Liver (tissue), 10 donors: ENCODE measurements at places on chromosomes 5 and 9. TPM values are rescaled to one million over a fixed set of nuclear protein-coding genes. Genes with fewer than 3 reads are reported as not detected.

The DMGDH gene
- 39.4 TPM for polyA plus RNA-seq

The TRPM6 gene
- 0.05 TPM for polyA plus RNA-seq

The DEPDC1B gene
- polyA plus RNA-seq = 0.56 TPM

The AGXT2 gene
- 50.1 TPM for polyA plus RNA-seq

The ASPN gene
- 6.6 TPM for polyA plus RNA-seq

The GRM6 gene
- not detected for polyA plus RNA-seq

DNA sequence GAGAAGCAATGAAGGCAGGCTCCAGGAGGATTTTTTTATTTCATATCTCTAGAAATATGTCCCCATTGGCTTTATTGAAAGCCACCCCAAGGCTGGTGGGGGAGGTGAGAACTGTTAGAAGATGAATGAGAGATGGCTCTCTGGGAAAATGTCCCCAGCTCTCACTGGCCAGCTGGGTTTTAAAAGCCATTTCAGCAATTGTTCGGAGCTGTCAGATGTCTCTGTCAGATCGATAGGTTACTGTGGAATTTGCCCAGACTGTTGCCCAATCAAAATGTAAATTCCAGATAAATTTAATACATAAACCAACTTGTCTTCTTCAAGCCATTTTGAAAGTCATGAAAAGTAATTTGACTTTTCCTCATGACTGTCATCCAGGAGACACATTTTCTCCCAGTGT lies 67.0 kb upstream of the BRINP1 start:
- H3K27ac ChIP-seq = no peak overlapping the region
- H3K36me3 ChIP-seq = no peaks in the 10 kb centered on the region

DNA sequence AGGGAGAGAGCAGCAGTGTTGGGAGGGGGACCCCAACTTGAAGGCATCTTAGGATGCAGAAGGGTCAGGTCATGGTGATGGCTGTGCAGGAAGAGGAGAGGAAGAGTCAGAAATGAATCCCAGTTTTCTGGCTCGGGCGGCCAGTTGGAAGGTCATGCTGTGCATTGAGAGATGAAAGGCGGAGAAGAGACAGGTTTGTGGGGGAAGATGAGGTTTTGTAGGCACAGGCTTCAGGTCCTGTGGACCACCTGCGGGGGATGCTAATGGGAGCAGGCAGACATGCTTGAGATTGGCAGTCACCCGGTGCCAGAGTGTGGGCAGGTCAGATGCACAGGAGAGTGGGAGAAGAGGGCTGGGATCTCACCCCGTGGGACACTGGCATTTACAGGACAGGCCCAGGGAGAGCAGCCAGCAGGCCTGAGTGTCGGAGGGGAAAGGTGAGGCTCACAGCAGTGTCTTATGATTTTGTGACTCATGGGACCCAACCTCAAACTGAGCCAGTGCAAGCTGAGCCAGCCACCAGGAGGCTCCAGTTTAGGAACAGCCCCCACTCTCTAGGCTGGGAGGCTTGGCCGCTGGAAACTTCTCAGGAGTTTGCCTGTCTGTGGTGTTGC lies 17.5 kb downstream of the STXBP1 start:
- DNase-seq = no peak
- no peaks in the 10 kb centered on the region for H3K27me3 ChIP-seq
- H3K27ac ChIP-seq = no peak overlapping the region
- H3K4me3 ChIP-seq = no peak overlapping the region
- no peaks in the 10 kb centered on the region for H3K4me1 ChIP-seq

- peak; percentile 55 for DNase-seq
- no peaks in the 10 kb centered on the region for H3K36me3 ChIP-seq
- no peak overlapping the region for H3K27ac ChIP-seq
- no peak overlapping the region for H3K4me3 ChIP-seq
These were observed 94.0 kb downstream of the ACTL7B start for GRCh38 chr9:108761655-108762347.

DNA sequence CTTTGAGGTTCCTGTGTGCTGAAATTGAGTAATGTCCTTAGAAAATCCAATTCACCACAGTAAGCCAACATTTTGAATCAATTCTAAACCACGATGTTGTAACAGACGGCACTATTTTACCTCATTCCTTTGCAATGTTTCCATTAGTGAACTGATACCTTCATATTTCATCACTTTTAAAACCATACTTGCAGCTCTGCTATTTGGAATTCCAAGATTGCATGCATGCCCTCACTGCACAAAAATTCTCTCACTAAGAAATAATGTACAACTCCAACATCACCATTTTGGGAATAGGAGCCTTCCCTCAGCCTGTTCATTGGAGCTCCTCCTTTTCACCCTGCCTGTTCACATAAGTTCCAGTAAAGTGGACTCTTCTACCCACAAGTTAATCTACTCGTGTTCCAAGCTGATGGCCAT lies 74.8 kb upstream of the TGFBR1 start:
- H3K4me3 ChIP-seq = no peak overlapping the region
- no peak overlapping the region for H3K27ac ChIP-seq
- no peaks in the 10 kb centered on the region for H3K36me3 ChIP-seq
- H3K4me1 ChIP-seq = no peaks in the 10 kb centered on the region
- no peak for DNase-seq

- no peaks in the 10 kb centered on the region for H3K4me1 ChIP-seq
- H3K36me3 ChIP-seq = peaks cover 41% of the 10 kb centered on the region
- H3K27me3 ChIP-seq = no peaks in the 10 kb centered on the region
- H3K27ac ChIP-seq = no peak overlapping the region
These were observed 14.3 kb downstream of the GEMIN5 start for GRCh38 chr5:154923441-154924430.

DNA sequence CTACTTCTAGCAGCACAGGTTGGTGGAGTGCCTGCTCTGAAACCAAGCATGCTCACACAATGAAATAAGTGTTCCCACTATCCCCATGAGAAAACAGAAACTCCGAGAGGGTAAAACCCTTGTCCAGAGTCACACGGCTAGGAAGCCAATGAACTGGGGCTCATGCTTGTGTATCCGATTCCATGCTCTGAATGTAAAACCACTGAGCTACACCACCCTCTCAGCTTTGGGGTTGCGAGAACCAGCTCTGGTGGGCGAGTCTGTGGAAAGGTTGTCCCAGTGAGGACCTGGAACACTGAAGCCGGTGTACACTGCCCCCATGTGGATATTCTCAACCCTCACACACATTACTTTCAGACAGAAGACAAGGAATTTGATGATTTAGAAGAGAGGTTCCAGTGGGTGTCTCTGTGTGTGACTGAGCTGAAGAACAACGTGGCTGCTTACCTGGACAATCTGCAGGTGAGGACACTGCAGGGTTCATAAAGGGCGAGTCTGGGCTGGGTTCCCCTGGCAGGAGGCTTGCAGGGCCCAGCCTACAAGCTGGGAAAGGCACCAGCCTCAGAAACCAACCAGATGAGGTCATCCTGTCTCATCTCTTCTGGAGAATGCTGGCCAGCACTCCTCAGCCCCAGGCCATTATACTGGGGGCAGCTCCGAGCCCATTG lies 37.4 kb downstream of the ARHGEF37 start:
- no peak overlapping the region for H3K4me3 ChIP-seq
- no peaks in the 10 kb centered on the region for H3K27me3 ChIP-seq
- no peaks in the 10 kb centered on the region for H3K4me1 ChIP-seq
- peak; percentile 65 for DNase-seq
- H3K36me3 ChIP-seq = no peaks in the 10 kb centered on the region

- no peaks in the 10 kb centered on the region for H3K36me3 ChIP-seq
- H3K27me3 ChIP-seq = no peaks in the 10 kb centered on the region
- no peak overlapping the region for H3K4me3 ChIP-seq
- H3K27ac ChIP-seq = peak overlapping the region; percentile 17
- no peaks in the 10 kb centered on the region for H3K4me1 ChIP-seq
These were observed 932.0 kb downstream of the TLE4 start for GRCh38 chr9:80503671-80504281.

- no peaks in the 10 kb centered on the region for H3K36me3 ChIP-seq
- H3K27me3 ChIP-seq = no peaks in the 10 kb centered on the region
- H3K27ac ChIP-seq = no peak overlapping the region
- no peaks in the 10 kb centered on the region for H3K4me1 ChIP-seq
- DNase-seq = no peak
These were observed 97.1 kb upstream of the IFNE start for GRCh38 chr9:21579247-21579671.

- no peak for DNase-seq
- no peak overlapping the region for H3K4me3 ChIP-seq
- H3K27ac ChIP-seq = no peak overlapping the region
- no peaks in the 10 kb centered on the region for H3K27me3 ChIP-seq
- no peaks in the 10 kb centered on the region for H3K36me3 ChIP-seq
These were observed 154.3 kb downstream of the HMHB1 start for GRCh38 chr5:143966280-143966679.

DNA sequence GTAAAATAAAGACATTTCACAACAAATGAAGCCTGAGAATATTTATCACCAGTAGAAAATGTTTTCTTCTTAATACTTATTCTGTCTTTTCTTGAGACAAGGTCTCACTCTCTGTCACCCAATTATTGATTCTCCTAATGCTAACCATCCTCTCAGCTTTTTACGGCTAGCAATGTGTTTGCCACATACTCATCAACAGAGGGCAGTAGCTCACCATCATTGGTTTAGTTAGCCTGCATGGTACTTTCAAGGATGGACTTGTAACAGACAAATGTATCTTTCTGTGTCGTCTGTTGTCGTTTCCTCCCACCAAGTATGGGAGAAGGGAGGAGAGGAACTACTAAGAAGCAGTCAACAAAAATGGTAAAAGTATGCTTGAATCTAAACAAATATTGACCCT lies 5.9 kb upstream of the ACO1 start:
- DNase-seq = no peak
- no peaks in the 10 kb centered on the region for H3K27me3 ChIP-seq
- H3K27ac ChIP-seq = no peak overlapping the region
- no peak overlapping the region for H3K4me3 ChIP-seq
- H3K36me3 ChIP-seq = no peaks in the 10 kb centered on the region

- H3K4me3 ChIP-seq = no peak overlapping the region
- DNase-seq = no peak
- H3K4me1 ChIP-seq = no peaks in the 10 kb centered on the region
- no peaks in the 10 kb centered on the region for H3K36me3 ChIP-seq
These were observed 46.8 kb upstream of the RNF130 start for GRCh38 chr5:180118391-180118791.

DNA sequence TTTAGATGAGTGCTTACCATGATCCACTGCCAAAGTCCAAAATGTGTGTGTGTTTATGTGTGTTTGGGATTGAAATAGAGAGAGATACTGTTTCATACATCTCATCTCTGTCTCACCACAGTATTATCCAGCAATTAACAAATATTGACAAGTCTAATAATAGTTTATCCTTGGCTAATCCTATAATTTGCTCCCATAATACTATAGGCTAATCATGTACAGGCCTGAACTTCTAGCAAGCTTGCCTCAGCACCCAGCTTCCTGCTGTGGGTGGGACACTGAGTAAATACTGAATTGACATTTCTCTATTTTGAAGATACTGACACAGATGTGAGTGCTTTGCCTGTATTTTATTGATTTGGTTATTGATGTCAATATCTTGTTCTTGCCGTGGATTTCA lies 35.3 kb upstream of the KCNV2 start:
- H3K4me3 ChIP-seq = no peak overlapping the region
- no peaks in the 10 kb centered on the region for H3K36me3 ChIP-seq
- no peaks in the 10 kb centered on the region for H3K27me3 ChIP-seq
- H3K4me1 ChIP-seq = no peaks in the 10 kb centered on the region

DNA sequence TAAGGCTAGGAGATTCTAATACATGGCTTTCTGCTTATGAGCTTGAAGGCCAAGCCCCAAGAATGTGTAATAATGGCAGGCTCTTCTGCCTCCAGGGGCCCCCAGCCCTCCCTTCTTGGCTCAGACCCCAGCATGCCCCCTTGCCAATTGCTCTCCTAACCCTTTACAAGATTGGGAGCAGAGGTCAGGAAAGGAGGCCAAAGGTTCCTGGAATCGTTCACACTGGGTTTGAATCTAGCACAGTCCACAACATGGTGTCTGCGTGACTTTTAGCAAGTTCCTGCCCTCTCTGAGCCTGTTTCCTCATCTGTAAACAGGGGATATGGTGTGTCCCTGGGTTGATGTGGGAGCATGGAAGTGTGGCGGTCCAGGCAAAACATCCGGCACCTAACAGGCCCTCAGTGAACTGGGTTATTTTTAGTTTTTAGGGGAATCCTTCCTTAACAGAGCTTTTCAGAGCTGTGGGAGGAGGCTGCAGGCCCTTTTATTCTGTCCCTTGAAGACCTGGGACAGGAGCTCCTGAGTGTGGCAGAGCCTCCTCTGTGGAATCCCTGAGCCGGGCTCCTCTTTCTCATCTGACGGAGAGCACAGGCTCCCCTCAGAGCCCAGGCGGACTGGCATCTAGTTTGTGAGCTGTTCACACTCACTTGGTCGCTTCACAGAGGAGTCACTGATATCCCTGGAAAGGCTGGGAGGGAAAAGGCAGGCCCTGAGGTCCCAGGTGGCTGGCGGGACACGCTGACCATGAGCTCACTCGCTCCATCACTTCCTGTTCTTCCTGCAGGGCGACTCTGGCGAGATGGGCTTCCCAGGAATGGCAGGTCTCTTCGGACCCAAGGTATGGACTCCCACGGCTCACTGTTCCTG lies 23.4 kb upstream of the ORM1 start:
- H3K36me3 ChIP-seq = peaks cover 29% of the 10 kb centered on the region
- peaks cover 6% of the 10 kb centered on the region for H3K4me1 ChIP-seq
- DNase-seq = no peak
- no peak overlapping the region for H3K27ac ChIP-seq
- H3K4me3 ChIP-seq = no peak overlapping the region

DNA sequence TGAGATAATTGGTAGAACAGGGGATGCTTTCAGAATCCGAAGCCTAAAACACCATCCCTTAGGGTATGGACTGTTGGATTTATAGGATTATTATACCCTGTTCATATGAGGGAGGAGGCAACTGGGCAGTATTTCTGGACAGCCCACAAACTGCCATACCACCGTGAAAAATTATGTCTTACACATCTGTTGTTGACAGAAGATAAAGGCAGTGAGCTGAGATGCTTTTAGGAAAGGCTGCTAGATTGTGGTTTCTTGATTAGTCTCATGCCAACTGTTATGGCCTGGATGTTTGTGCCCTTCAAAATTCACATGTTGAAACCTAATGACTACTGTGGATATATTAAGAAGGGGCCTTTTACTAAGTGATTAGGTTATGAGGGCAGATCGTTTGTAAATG lies 83.7 kb upstream of the DHFR start:
- H3K27ac ChIP-seq = no peak overlapping the region
- H3K4me3 ChIP-seq = no peak overlapping the region
- no peak for DNase-seq
- H3K27me3 ChIP-seq = no peaks in the 10 kb centered on the region
- peaks cover 3% of the 10 kb centered on the region for H3K36me3 ChIP-seq

DNA sequence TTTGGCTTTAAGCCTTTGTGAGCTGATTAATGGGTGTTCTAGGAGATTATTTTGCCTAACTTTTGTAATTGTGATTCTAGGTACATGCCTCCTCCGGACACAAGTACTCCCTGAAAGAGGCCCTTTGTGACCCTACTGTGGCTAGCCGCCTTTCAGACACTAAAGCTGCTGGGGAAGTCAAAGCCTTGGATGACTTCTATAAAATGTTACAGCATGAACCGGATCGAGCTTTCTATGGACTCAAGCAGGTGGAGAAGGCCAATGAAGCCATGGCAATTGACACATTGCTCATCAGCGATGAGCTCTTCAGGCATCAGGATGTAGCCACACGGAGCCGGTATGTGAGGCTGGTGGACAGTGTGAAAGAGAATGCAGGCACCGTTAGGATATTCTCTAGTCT lies 13.6 kb downstream of the ITGA1 start:
- no peaks in the 10 kb centered on the region for H3K36me3 ChIP-seq
- H3K27ac ChIP-seq = peak overlapping the region; percentile 75
- no peaks in the 10 kb centered on the region for H3K27me3 ChIP-seq
- DNase-seq = no peak
- H3K4me1 ChIP-seq = peaks cover 51% of the 10 kb centered on the region
- peak overlapping the region; percentile 66 for H3K4me3 ChIP-seq

- no peak overlapping the region for H3K27ac ChIP-seq
- H3K4me1 ChIP-seq = no peaks in the 10 kb centered on the region
- no peaks in the 10 kb centered on the region for H3K27me3 ChIP-seq
These were observed 30.1 kb downstream of the STXBP1 start for GRCh38 chr9:127642082-127642740.

GRCh38 chr9:136985027-136985602 lies 2.3 kb downstream of the LCNL1 start:
- no peaks in the 10 kb centered on the region for H3K27me3 ChIP-seq
- H3K4me3 ChIP-seq = no peak overlapping the region
